Placental pericyte (primary cell): ENCODE measurements at places on chromosomes 12 and 14. TPM values are rescaled to one million over a fixed set of nuclear protein-coding genes. Genes with fewer than 3 reads are reported as not detected.

The ADAMTS20 gene
- not detected in 2 replicates for total RNA-seq

The MYO1H gene
- total RNA-seq, result not detected in 2 replicates

The PMCH gene
- not detected in 2 replicates for total RNA-seq

The ART4 gene
- total RNA-seq, result under 0.01 and 0.14 TPM in 2 replicates

The ERG28 gene
- 7.7 and 15.8 TPM in 2 replicates for total RNA-seq

The PDE3A gene
- total RNA-seq, result 0.22 and 1.1 TPM in 2 replicates

The PTPRB gene
- 2.2 and 5.0 TPM in 2 replicates for total RNA-seq

The KLHL33 gene
- under 0.01 TPM in 1 of 2 replicates, not detected in the other for total RNA-seq

The TTLL5 gene
- total RNA-seq, result 19.5 and 38.4 TPM in 2 replicates

The KRT77 gene
- not detected in 2 replicates for total RNA-seq

The MANSC4 gene
- not detected in 2 replicates for total RNA-seq

The CRIP2 gene
- 10.5 and 60.7 TPM in 2 replicates for total RNA-seq

The KITLG gene
- 18.8 and 38.1 TPM in 2 replicates for total RNA-seq

The OR4Q3 gene
- not detected in 2 replicates for total RNA-seq

The TCL1B gene
- total RNA-seq, result not detected in 2 replicates

The TPPP2 gene
- not detected in 2 replicates for total RNA-seq

The INSM2 gene
- total RNA-seq, result not detected in 2 replicates

The SIX6 gene
- not detected in 2 replicates for total RNA-seq

The CPNE6 gene
- total RNA-seq, result under 0.01 TPM in 1 of 2 replicates, not detected in the other

The SSTR1 gene
- total RNA-seq, result 10.3 and 11.0 TPM in 2 replicates

The ABCD4 gene
- total RNA-seq, result 33.2 and 33.7 TPM in 2 replicates

The METTL17 gene
- 33.3 and 62.6 TPM in 2 replicates for total RNA-seq

The FGF6 gene
- not detected in 2 replicates for total RNA-seq

The BCL2L14 gene
- not detected in 2 replicates for total RNA-seq
